ENCODE measurements at places on chromosomes 13 and 19. TPM values are rescaled to one million over a fixed set of nuclear protein-coding genes. Genes with fewer than 3 reads are reported as not detected.
A peak's percentile ranks its signal among the peaks of the same experiment; 100 is the strongest.

The GDF15 gene
- total RNA-seq, result 378 TPM

The EID2B gene
- total RNA-seq, result 3.2 TPM

The ENOX1 gene
- 0.86 TPM for total RNA-seq

The SHD gene
- total RNA-seq, result not detected

DNA sequence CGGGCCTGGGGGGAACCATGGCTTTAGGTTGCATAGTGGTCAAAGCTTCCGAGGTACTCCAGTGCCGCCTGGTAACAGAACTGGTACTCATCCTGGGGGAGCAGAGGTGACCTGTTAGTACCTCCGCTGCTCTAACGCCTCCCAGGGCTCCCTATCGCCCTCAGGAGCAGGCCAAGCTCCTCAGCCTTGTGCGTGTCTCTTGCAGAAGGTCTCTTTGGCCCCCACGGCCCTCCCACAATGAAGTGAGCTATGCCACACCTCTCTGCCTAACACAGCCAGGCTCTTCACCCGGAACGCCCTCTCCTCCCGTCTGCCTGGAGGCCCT lies 133.9 kb downstream of the PTPRS start:
- DNase-seq, result no peak

GRCh38 chr13:28763887-28764286 lies 45.1 kb upstream of the SLC46A3 start:
- no peak for DNase-seq

- no peak for DNase-seq
Measured at GRCh38 chr13:30998136-30999088, 66.0 kb downstream of the TEX26 start.

GRCh38 chr19:401866-402511 lies 7.0 kb downstream of the C2CD4C start:
- no peak for DNase-seq

- no peak for DNase-seq
Measured at GRCh38 chr19:4567584-4568071, 8.1 kb upstream of the SEMA6B start.

DNA sequence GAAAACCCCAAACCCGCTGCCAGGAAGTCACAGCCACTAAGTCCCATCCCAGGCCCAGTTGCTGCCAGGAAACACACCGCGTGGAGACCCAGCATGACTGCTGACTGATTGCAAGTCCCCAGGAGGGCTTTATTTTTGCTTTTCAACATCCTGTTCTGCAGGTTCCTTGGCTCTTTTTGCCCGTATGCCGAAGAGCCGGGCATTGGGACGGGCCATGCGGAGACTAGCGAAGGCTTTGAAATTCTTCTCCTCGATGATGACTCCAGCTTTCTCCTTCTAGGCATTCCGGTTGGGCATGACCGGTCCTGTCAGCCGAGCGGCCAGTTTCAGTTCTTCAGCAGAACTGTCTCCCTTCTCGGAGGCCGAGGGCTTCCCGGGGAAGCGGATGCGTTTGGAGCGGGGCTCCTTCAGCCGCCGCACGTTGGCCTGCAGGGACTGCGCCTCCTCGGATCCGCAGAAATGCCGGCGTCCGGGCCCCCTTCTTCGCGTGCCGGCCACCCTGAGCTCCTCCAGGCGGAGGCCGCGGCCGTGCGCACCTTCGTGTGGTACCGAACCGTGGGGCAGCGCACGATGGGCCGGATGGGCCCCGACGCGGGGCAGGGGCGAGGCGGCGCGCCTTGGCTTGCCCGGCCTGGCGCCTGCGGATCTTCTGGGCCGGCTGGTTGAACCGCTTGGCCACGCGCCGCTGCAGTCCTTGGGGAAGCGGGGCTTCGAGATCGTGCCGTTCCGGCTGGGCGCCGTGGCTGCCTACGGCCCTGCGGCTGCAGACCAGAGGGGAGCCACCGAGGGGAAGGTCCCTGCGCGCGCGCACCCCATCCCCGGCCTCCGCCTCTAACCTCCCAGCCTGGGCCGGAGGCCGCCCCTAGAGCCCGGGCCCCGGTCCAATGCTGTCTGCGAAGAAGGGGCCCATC lies 15.2 kb downstream of the ZSCAN5C start:
- no peak for DNase-seq

GRCh38 chr19:3146677-3147100 lies 10.9 kb downstream of the GNA15 start:
- no peak for DNase-seq

GRCh38 chr19:1144741-1145140 lies 29.3 kb downstream of the SBNO2 start:
- no peak for DNase-seq

- peak; percentile 25 for DNase-seq
Measured at GRCh38 chr13:67438465-67438864, 208.3 kb upstream of the PCDH9 start.
